ENCODE measurements at places on chromosomes 1 and 21.

DNA sequence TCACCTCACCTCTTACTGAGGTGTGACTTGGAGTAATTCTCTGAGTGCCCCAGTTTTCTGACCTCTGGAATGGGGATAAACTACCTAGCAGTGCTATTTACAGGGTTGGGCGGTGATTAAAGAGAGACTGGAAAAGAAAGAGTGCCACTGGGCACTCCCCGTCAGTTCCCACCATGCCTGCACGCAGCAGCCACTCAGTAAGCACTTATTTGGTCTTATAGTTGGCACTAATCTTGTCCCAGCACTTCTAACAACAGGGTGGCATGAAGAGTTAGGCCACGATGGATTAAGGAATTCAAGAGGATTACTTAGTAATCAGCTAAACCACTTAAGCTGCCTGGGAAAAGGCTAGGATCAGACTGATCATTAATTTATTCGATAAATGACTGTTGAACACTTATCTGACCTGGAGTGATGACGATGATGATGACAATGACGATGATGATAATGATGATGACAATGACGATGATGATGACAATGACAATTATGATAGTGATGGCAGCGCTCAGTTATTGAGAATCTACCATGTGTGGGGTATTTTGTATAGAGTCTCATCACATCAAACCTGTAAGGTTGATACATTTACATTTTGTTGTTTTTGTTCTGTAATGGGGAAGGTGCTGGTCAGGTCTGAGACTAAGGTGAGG lies 5.4 kb downstream of the CITED4 start:
- no peak for DNase-seq

- DNase-seq = no peak
Observed at GRCh38 chr1:234970401-234970730, 158.3 kb downstream of the TOMM20 start.

DNA sequence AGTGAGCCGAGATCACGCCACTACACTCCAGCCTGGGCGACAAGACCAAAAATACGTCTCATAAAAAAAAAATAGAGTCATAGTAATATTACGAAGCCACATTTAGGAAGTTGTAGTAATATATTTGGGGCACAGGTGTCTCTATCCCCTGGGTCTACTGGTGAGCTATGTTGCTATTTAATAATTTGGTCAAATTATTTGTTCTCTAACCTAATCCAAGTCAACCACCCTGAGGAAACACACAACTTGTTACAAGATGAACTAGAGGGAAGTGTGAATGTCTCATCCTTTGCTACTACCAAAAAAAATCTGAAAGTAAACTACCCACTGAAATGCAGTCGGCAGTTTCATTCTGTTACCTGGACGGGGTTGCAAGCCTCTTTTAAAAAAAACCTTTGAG lies 35.3 kb downstream of the RGS8 start:
- no peak for DNase-seq

- no peak for DNase-seq
Observed at GRCh38 chr21:44884097-44884496, 10.6 kb upstream of the PTTG1IP start.

DNA sequence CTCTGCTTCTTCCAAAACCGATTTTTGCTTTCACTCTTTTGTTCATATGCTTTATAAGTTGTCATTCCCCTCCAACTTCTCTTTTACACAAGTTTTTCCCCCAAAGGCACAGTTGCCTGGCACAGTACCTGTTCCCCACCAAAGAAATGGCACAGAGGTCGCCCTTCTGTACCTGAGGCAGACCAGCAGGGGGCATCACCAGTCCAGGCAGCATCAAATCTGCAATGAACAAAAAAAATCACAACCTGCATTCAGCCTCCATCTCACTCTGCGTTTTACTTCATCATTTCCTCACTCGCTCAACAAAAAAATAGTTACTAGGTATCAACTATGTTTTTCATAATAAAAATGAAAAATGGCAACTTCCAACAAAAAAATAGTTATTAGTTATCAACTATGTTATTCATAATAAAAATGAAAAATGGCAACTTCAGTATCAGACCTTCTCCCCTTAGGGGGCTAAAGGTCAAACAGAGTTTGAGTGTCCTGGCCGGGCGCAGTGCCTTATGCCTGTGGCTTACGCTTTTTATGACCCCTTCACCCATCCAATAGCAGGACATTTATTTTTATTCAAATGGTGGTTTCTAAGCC lies 4.1 kb downstream of the EIF2D start:
- DNase-seq = peak; percentile 69

GRCh38 chr1:69814926-69815325 lies 247.2 kb downstream of the LRRC7 start:
- no peak for DNase-seq

GRCh38 chr21:33360281-33360680 lies 35.5 kb downstream of the IFNAR1 start:
- no peak for DNase-seq

GRCh38 chr1:172893146-172893841 lies 157.4 kb downstream of the TNFSF18 start:
- DNase-seq = no peak

GRCh38 chr1:244957122-244957521 lies 92.8 kb upstream of the HNRNPU start:
- no peak for DNase-seq

DNA sequence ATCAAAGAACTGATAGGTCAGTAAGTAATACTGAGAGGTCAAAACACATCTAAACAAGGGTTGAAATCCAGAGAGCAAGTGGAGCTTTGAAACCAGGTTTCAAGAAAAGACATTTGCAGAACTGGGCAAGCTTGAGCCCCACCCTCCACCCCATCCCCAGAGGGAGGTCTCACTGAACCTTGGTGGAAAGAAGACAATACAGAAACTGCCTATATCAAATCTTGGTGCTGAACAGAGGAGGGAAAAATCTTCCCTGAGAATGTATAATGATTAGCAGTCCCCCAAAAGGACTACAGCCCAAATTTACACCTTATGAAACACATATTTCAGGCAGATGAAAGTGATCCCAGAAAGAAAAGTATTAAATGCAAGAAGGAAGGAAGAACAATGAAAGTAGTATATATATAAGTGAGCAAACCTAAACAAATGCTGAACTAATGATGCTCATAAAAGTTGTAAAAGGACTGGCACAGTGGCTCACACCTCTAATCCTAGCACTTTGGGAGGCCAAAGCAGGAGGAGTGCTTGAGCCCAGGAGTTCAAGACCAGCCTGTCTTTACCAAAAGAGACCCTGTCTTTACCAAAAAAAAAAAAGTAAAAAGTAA lies 12.4 kb downstream of the ZBTB17 start:
- no peak for DNase-seq

- DNase-seq = no peak
Observed at GRCh38 chr21:45407629-45408247, 2.8 kb downstream of the COL18A1 start.

- DNase-seq = no peak
Observed at GRCh38 chr1:219354962-219355361, 181.3 kb downstream of the LYPLAL1 start.

- DNase-seq = no peak
Observed at GRCh38 chr1:43309405-43310025, 8.7 kb downstream of the TIE1 start.

DNA sequence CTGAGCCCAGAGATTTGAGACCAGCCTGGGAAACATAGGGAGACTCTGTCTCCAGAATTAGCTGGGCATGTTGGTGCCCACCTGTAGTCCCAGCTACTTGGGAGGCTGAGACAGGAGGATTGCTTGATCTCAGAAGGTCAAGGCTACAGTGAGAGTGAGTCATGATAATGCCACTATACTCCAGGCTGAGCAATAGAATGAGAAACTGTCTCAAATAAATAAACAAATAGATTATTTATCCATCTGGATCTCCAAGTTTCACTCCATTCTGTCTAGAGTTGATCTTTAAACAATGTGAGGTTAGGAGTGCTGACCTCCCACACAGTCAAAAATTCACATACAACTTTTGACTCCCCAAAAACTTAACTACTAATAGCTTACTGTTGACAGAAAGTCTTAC lies 106.8 kb upstream of the PALMD start:
- no peak for DNase-seq

DNA sequence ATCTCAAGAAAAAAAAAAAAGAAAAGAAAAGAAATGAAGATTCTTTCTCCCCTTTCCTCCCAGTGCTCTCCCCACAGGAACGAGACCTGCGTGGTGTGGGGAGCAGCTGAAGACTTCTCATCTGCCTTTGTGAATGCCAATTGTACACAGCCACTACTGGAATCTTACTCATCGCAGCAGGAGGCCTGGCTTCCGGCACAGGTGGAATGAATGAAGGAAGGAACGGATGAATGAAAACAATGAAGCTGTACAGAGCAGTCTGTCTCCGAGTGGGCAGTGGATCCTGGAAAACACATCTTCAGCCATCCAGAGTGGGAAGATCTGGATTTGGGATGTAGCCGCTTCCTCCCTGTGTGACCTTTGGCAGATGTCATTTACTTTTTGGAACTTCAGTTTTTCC lies 64.9 kb downstream of the RUNX3 start:
- no peak for DNase-seq

DNA sequence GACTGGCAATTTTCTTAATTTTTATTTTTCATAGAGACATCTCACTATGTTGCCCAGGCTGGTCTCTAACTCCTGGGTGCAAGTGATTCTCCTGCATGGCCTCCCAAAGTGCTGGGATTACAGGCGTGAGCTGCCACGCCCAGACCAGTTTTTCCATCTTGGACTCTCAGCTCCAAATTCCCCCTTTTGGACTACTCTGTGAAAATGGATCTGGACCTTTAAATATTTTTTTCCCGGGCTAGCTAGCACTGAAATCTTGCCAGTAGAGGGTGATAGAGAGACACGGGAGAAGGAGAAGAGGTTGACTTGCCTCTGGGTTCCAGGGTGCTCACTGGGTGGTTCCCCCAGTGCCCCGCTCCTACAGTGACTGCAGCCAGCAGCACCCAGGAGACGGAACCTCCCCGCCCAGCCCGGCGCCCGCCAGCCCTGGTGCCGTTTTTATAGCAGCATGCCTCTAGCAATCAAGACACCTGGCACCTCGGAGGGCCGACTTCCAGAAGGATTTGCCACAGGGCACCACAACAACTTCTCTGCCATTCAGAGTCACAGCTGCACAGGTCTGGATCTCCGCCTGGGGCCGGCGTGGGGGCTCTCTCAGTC lies 34.7 kb upstream of the SCCPDH start:
- peak; percentile 60 for DNase-seq

GRCh38 chr1:13730751-13731482 lies 30.9 kb downstream of the PRDM2 start:
- DNase-seq = peak; percentile 87

DNA sequence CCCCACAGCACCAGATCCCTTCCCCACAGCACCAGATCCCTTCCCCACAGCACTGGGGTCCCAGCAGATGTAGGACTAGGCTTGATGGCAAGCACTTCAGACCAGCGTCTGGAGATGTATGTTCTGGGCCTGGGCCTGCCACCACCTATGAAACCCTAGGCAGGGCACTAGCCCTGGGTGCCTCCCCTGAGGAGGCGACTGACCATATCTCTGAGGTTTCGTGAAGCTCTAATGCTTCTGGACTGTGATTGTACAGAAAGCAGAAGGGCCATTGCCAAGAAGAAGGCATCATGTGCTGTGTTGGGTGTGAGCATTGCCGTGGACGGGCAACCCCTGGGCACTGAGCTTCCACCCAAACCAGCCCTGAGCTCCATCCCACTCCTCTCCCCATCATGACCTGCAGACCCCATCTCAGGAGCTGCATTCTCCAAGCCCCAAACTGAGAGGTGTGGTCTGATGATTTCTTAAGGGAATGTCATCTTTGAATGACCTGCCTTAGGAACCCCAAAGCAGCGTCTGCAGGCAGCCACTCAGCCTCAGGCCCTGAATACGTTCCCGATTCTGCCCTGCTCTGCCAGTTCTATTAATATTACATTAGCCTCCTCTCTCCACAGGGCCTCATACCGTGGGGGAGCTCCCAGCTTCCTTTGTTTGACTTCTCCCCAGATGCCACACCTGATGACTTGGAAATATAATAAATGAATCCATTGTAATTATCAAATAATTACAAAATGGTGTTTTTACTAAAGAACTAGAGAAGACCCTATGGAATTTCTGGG lies 163.4 kb downstream of the TRIM33 start:
- DNase-seq = no peak

DNA sequence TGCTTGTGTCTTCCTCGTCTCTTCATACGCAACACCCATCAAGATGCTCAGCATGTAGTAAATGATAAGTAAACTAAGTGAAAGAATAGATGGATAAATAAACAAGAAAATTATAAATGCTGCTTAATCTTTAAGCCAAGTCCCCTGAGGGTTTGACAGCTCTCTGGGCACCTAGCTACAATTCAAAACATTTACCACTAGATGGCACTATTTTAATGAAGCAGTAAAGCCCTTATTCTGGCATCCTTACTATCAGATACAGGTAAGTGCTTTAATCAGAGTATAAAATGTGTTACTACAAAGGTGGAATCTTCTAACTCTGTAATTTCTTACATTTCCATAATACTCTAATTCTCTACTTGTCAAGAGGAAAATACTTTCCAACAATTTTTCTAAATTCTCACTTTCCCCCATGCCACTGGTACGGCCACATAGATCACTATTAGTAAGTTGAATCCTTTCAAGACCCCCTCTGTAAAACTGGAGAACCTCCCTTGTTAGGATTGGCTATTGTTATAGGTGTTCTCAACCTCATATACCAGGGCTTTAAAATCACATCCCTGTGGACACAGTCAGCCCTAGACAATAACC lies 137.8 kb downstream of the BARHL2 start:
- no peak for DNase-seq

- no peak for DNase-seq
Observed at GRCh38 chr1:36711480-36711879, 228.8 kb upstream of the CSF3R start.
